ENCODE measurements at places on chromosomes 1 and 21. TPM values are rescaled to one million over a fixed set of nuclear protein-coding genes. Genes with fewer than 3 reads are reported as not detected.

- no peak for DNase-seq
These were observed 74.1 kb upstream of the WNT4 start for GRCh38 chr1:22216966-22217365.

DNA sequence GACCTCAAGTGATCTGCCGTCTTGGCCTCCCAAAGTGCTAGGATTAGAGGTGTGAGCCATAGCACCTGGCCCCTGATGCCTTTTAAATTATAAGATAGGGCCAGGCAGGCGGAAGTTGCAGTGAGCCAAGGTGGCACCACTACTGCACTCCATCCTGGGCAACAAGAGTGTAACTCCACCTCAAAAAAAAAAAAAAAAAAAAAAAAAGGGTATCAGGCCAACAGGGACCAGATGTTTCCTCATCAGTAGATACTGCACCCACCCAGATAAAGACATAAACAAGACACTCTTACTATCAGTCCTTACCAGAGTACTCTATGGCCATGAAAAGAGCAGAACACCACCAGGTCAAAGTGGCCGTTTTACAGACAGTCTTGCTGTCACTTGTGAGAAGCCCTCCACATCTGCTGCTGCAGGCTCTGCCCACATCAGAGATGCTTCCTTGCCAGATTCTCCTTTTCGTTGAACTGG, 3.3 kb downstream of the C21orf58 start:
- no peak for DNase-seq

- no peak for DNase-seq
These were observed 720 bp upstream of the TMCC2 start for GRCh38 chr1:205226868-205227583.

- no peak for DNase-seq
These were observed 112.6 kb downstream of the LRIG2 start for GRCh38 chr1:113185463-113186104.

GRCh38 chr1:112628516-112628915, 8.9 kb downstream of the CAPZA1 start:
- DNase-seq = no peak

DNA sequence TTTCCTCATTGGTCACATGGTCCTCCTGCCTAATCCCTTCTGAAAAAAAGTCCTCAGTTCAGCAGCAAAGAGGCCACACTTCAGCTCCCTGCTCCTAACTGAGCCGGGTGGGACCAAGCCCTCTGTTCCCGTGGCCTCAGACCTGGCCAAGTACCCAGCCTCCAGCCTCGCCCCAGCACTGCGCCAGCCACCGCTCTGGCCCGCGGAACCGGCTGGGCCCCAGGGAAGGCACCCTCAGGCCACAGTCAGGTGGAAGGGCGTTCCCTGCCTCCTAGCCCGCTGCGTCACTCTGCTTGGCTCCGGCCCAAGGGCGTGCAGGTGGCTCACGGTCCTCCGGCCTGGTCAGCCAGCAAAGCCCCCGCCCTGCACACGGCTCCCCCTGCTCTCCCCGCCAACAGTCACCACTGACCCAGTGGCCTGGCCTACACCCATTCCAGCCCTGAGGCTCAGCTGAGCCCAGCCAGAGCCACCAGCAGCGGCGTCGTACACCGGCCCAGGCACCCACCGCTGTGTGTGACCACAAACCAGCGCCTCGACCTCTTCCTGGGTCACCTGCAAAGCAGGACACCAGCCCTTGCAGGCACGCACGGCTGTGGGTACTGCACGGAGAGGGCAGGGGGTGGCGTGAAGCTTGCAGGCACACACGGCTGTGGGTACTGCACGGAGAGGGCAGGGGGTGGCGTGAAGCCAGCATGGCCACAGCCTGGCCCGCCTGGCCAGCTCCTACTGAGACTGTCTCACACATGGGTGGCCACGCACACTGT, 19.4 kb downstream of the NADK start:
- no peak for DNase-seq

DNA sequence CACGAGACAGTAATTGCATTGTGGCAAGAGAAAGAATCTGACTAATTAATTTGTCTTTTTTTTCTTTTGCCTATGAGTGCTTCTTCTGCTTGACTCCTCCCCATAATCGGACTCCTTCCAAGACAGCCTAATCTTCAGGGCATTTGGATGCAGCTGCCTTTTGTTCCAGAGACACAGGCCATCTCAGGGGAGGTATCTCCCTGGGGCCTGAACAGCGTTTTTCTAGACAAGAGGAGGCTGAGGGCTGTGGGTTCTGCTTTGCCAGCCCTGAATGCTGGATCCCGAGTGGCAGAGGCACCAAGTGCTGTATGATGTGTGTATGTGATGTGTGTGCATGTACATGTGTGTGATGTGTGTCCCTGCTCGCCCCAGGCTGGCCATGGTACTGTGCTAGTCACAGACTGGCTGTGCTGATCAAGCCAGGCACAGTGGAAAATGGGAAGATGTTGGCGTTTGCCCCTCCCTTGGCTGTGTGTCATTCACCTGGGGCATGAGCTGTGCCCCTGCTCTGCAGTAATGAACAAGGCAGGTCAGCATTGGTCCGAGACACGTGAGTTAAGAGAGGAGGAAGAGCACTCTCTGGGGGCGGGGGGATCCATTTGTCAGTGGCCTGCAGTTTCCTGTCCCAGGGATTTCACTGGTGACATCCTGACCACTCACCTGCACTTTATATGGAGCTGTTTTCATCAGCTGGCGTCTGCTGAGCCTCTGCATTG, 77.2 kb downstream of the ADARB1 start:
- DNase-seq = no peak

- no peak for DNase-seq
These were observed 622.0 kb upstream of the BRINP3 start for GRCh38 chr1:191099696-191100095.

The LRRN2 gene
- 0.21 TPM for total RNA-seq

The FYB2 gene
- 0.57 TPM for total RNA-seq

The FOXO6 gene
- total RNA-seq = 1.4 TPM

The HTR1D gene
- not detected for total RNA-seq

The KRTAP7-1 gene
- not detected for total RNA-seq

The KIAA1614 gene
- 4.4 TPM for total RNA-seq
